ENCODE measurements at places on chromosomes 16 and 17.
A peak's percentile ranks its signal among the peaks of the same experiment; 100 is the strongest.

- no peak for DNase-seq
These were observed 645.3 kb downstream of the WWOX start for GRCh38 chr16:78744796-78745107.

DNA sequence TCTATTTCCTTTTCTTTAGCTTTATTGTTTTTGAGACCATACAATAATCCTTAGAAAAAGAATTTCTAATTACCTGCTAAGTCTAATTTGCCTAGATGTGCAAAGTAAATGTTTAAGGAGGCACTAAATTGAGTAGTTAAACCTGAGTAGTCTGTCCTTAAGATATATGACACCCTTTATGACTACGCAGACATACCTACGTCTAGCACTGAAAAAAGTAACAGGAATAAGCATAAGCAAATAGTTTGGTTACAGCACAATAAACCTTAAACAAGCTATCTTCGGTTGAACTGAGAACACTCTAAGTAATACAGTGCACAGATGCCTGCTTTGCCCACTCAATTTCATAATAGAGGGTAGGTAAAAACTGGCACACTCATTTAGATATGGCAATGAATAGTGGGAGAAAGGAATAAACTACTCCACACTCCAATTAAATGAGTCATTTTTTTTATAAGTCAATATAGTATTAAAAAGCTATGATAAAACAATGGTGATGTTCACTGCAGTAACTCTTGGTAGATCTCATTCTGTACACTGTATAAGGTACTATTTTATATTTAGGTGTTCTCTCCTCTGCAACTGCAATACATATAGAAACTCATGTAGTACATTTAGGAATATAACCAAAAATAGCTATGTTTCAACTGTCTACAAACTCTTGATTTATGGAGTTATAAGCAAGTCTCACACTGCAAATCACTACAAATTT lies 19.7 kb upstream of the INTS2 start:
- DNase-seq = no peak

- DNase-seq = no peak
These were observed 904 bp downstream of the MAP2K3 start for GRCh38 chr17:21285164-21286065.

DNA sequence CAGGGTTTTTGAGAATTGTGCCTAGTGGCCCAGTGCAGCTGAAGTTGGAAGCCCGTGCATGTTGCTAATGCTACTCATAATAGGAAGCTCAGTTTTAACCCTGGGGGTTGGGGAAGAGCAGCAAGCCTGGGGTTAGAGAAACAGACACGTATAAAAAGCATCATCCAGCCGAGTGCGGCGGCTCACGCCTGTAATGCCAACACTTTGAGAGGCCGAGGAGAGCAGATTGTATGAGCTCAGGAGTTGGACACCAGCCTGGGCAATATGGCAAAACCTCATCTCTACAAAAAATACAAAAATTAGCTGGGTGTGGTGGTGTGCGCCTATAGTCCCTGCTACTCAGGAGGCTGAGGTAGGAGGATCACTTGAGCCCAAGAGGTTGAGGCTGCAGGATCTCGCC lies 2.3 kb upstream of the CLUH start:
- no peak for DNase-seq

DNA sequence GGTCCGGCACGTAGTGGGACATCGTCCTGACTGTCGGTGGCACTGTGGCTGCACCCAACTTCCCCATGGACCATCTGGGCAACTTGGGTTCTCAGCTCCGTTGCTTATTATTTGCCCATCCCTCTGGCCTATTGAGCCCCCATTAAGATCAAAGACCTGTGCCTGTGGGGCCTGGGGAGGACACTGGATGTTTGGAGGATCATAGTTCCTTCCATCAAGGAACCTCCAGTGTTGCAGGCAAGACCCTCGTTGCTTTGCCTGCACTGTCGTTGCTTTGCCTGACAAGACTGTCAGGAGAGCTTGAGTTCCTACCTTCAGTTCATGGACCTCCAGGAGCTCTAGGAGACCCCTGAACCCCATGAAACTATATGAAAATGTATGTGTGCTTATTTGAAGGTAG lies 127.2 kb downstream of the CCDC144A start:
- DNase-seq = no peak

GRCh38 chr16:70253291-70254106 lies 1.8 kb upstream of the EXOSC6 start:
- DNase-seq = peak; percentile 15

GRCh38 chr17:67685351-67685750 lies 32.4 kb upstream of the NOL11 start:
- no peak for DNase-seq

DNA sequence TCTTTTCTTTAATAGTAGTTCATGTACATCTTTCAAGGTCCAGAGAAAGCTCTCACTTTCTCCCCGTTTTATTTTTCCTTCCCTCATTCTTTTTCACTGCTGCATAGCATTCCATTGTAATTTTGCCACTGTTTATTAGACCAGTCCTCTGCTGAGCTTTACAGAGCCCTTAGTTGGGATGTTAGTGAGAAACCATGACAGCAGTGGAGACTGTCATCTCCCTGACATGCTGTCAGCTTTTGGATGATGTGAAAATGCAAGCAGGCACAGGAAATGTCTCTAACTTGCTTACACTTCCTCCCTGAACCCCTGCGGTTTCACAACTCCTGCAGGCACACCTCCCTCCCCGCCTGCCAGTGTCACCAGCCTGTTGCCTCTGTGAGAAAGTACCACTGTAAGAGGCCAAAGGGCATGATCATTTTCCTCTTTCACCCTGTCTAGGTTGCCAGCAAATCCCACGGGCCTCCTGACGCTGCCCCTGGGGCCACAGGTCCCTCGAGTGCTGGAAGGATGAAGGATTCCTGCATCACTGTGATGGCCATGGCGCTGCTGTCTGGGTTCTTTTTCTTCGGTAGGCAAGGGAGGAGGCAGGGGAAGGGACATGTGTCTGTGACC lies at the start of gene ITGAL:
TSS of gene ITGAL (plus strand) at position 415 of the 615 bp plus-strand sequence. CDS start at position 511, 96 bp downstream.
- peak; percentile 78 for DNase-seq

GRCh38 chr17:76673729-76674128 lies 30.2 kb upstream of the ST6GALNAC1 start:
- no peak for DNase-seq

- DNase-seq = no peak
These were observed 91.0 kb upstream of the CBX4 start for GRCh38 chr17:79930062-79930876.

DNA sequence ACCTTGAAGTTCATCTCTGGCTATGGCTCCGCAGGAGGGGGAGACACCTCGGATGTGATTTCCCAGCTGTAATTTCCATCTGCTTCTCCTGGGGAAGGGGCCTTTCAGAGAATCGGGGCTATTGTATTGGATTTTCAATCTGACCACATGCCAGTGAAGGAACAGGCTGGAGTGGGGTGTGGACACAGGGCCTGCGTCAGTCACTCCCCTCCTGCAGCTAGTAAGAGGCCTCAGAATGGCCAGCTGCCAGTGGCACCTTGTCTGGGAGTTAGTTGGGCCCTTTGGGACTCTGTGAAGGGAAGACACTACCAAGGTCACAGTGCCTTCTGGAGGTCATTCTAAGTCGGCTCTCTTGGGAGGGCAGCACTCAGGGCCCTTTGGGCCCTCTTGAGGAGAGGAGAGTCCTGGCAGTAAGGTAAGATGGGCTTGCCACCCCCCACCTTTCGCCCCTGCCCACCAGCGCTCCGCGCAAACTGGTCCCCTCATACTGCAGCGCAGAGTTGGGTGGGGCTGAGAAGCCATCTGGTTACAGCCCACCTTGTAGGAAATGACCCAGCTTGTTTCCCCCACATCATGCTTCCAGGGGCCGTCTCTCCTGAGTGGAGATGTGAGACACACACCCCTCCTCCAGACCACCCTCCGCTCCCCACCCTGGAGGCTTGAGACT lies 5.4 kb downstream of the NXPH3 start:
- DNase-seq = no peak

- DNase-seq = no peak
These were observed 13.3 kb downstream of the UTS2R start for GRCh38 chr17:82384730-82385481.

GRCh38 chr16:49365711-49366509 lies 7.7 kb upstream of the C16orf78 start:
- DNase-seq = no peak

GRCh38 chr17:14198013-14198412 lies 38.6 kb downstream of the CDRT15 start:
- no peak for DNase-seq

DNA sequence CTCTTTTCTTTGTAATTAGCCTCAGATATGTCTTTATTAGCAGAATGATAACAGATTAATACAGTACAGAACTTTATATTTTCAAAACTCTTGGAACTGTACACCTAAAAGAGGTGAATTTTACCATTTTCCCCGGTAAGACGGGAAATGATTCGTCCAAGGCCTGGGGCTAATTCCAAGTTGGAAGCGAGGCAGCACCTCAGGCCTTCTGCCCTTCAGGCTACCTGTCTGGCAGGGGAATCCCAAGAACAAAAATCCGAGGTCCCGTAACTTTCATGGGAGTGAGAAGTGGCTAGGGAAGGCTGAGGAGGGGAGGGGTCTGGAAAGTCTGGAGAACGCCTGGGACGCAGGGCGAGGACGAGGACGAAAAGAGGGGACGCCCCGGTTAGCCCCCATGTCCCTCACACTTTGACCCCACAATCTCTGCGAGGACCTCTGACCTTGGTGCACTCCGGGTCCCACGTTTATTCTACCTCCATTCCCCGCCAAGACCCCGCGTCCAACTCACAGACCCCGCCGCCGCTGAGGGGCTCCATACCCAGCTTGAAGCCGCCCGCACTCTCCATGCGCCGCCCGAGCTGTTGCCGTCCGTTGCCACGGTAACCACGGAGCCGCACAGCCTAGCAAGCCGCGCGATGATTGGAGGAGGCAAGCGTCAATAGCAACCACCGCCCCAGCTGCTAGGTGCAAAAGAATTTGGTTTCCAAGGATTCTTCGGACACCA lies at the start of gene HYDIN:
TSS of gene HYDIN (minus strand) at position 601 of the 724 bp plus-strand sequence. CDS start 43,827 bp downstream, outside the sequence.
- no peak for DNase-seq

- DNase-seq = no peak
These were observed 22.1 kb downstream of the FCSK start for GRCh38 chr16:70476272-70477020.

DNA sequence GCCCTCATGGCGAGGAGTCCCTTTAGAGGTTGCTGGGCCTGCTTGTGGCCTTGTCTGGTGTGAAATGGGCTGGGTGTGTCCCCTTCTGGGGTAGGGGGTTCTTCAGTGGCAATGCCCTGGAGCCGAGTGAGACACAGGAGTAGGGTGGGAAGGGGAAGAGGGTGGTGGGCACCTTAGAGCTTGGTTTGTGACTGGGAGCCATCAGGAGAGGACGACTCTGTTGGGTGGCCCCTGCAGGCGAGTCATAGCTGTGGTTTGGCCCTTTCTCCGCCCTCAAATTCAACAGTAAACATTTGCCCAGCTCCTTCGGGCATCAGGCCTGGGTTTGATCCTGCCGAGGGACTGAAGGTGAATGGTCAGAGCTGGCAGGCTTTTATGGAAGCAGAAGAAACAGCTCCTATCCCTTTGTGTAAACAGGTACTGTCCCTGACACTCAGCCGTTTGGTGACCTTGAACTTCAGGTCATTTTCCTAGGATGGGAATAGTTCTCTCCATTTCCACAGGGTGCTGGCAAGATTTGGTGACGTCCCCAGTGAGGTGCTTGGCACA lies 2.9 kb downstream of the E4F1 start:
- DNase-seq = no peak

- DNase-seq = no peak
These were observed 480 bp downstream of the MRPS7 start for GRCh38 chr17:75262112-75262606.

DNA sequence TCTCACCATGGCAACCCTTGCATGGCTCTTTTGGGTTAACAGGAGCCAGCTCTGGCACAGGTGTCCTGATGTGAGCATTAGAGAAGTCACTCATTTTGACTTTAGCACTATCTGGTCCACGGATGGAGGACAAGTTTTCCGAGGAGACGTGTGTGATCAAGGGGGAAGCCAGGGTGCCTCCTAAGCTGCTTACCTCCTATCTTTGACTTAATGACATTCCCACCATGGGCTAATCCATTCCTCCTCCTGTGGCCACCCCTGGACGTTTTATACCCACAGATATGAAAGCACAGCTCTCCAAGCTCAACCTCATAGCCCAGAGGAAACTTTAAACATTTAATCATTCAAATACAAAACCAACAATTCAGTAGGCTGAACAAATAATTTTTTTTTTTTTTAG lies 18.8 kb downstream of the MPP2 start:
- no peak for DNase-seq

DNA sequence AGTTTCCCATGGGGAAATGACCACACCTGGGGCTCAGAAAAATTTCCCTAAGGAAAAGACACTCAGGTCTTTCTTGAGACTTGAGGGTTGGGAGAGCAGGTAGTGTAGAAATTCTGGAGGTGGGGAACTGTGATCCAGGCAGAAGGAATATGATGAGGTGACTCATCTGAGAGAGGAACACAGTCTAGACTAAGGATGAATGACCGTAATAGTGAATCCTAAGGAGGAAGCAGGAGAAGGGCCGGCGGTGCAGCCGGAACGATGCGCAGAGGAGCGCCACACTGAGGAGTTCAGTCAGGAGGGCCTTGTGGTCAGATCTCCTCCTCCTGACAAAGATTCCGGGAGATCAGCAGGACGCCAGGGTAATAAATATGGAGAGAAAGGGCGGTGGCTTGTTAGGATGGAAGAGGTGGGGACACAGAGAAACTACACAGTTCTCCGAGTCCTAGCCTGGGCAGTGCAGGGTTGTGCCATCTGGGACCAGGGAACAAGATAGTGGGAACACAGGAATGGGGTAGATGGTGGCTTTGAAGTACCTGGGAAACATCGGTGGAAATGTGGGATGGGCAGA lies 135.6 kb downstream of the PARN start:
- no peak for DNase-seq

DNA sequence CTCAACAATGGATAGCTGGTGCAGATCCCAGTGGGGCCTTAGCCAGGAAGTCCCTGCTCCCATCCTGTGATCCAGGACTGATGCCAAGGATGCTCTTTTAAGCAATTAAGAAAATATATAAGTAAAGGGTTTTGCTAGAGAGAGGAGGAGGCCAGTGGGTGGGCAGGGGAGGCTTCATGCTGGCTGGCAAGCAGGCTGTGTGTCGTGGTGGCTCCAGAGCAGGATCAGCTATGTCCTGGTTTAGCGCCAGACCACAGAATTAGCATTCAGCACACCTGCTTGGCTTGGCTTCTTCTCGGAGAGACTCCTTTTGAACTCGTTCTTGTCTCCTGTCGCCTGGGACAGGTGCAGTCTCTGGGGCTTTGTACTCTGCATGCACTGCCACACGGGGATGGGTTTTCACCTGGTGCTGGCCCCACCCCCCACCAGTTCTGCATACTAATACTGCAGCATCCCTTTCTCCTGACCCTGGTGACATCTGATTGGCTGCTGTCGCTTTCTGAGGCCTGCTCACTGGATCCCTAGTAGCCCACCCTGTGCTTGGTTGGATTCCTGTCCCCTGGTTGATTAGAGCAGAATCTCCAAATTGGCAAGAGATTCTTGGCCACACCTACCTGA lies 66.1 kb downstream of the PLD6 start:
- no peak for DNase-seq

DNA sequence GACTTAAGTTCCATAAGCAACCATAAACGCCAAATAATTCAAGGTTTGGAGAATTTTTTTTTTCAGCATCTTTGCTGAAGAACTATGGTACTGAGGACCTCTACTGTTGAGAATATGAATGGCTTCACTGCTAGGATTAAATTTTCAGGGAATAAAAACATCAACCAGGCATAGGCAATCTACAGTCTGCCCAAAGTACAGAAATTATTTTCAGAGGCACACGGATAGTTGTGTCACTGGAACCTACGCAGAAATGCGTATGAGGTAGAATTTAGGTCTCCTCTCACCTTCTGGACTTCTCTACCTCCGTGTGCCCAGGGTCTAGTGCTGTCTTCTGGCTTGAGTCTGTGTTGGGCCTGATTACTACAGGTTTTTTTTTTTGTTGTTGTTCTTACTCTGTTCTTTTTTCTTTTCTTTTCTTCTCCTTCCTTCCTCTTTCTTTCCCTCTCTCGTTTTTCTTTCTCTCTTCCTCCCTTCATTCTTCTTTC lies 39.7 kb downstream of the NACA2 start:
- no peak for DNase-seq

Data from T follicular helper cell (primary cell).